H4 (cell line): ENCODE measurements at places on chromosomes 4 and X.

GRCh38 chr4:57163530-57164459, 53.6 kb upstream of the IGFBP7 start:
- DNase-seq: peak; percentile 82

- no peak for DNase-seq
Observed at GRCh38 chr4:55547918-55548317, 1.2 kb upstream of the CLOCK start.

GRCh38 chr4:83582289-83582785, 46.4 kb downstream of the GPAT3 start:
- DNase-seq: peak; percentile 88

DNA sequence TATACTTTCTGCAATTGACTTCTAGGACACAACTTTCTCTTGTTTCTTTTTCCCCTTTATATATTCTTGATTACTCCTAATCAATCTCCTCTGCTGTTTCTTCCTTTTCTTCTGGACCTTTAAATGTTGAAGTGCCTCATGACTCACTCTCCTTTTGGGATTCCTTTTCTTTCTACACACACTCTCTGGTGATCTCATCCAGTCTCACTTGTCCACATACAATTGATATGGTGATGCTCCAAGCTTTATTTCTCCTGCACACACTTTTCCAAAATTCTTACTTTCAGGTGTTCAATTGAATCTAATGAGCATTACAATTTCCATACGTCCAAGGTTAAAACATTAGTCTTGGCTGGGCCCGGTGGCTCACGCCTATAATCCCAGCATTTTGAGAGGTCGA, 794.8 kb upstream of the EPHA5 start:
- no peak for DNase-seq

DNA sequence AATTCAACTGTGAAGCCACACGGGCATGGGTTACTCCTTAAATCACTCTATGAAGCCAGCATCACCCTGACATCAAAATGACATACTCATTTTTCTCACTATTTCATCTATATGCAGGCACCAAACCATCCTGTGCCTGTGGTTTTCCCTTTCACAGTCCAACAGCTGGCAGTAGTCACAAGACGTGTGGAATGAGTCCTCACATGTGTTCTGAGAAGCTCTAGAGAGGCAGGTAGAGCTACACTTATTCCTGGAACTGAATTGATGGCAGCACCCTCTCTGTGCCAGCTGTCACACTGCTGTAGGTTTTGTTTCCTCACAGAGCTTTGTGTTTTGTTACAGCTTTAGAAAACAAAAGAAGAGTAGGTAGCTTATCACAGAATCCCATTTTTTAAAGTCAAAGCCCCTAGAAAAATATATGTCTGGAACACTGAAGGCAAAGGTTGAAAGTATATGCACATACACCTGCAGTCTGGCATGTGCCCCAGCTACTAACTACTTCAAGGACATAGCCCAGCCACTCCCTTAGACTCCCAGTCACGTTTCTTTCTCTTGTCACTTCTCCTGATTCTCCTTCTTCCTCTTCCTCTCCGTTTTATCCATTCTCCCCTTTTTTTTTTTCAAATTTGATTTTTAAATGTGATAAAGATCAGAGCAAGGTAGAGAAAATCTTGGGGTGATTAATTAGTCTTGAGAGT, 107.1 kb downstream of the ANXA10 start:
- DNase-seq: no peak

DNA sequence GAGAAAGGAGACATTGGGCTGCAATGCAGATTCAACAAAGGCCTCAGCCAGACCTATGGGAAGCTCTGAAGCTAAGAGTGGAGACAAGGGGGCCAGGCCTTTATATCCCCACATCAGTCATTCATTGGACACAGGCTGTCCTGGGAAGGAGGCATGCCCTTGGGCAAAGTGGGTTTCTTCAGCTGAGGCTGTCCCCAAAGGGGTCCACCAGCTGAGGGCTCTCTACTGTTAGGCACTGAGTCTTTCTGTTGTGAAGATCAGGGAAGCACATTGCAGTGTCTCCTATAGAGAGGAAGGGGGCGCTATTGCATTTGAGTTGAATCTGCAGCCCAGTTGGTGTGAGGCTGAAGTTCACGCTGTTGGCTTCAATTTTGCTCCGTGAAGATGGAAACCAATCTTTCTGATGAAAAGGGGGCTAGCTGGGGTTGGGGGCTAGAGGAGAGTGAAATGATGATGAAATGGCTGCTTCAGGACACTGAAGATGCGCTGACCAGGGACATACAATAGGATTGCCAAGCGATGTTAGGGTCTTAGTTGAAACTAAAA, 48.0 kb downstream of the SLC25A5 start:
- DNase-seq: peak; percentile 59

- DNase-seq: peak; percentile 31
Observed at GRCh38 chrX:153400146-153401132, 711 bp downstream of the PNMA6E start.

DNA sequence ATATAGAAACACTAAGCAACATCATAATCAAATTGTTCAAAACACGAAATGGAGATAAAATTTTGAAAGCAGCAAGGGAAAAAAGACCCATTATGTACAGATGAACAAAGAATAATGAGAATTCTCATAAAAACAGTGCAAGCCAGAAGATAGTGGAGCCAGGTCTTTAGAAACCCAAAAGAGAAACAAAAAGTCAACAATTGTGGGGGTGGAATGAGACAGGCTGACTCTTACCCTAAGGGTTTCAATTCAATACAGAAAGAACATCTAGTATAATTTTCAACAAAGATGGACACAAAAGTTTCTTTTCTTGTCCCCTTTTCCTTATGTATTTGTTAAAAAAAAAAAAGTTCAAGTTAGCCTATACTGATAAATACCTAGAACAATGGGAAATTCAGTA, 34.0 kb upstream of the MAGEB2 start:
- no peak for DNase-seq

DNA sequence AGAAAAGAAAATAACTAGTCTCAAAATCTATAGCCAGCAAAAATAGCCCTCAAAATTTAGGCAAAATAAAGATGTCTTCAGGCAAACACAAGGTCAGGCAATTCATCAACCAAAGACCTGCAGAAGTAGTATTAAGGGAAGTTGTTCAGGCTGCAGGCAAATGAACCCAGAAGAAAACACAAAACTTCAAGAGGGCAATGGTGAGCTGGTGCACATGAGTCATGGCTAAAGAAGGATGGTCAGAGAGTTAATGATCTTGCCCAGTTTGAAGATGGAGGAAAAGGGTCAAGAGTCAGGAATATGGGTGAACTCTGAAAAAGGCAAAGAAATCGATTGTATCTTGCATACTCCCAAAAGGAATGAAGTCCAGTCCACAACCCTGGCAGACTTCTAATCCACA, 83.1 kb upstream of the FAT4 start:
- DNase-seq: no peak

DNA sequence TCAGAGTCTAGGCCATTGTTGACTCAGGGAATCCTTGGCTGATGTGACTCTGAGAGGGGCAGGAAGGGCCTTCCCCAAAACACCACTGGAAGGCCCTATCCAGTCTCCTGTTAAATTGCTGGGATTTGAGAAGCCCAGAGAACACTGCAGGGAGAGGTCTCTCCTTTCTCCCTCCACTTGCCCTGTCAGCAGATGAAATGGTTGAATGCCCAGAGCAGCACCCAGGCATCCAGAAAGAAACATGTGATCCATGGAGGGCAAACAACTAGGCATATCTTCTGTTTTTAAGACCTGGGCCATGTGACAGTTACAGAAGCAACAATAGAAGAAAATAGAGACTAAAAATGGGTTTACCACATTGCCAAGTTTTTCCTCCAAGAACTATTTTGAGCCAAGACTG, 291.1 kb downstream of the QDPR start:
- DNase-seq: no peak

- DNase-seq: peak; percentile 63
Observed at GRCh38 chr4:120829113-120829831, 93.3 kb downstream of the PRDM5 start.

GRCh38 chr4:151304755-151305154, 20.6 kb downstream of the SH3D19 start:
- DNase-seq: peak; percentile 24

DNA sequence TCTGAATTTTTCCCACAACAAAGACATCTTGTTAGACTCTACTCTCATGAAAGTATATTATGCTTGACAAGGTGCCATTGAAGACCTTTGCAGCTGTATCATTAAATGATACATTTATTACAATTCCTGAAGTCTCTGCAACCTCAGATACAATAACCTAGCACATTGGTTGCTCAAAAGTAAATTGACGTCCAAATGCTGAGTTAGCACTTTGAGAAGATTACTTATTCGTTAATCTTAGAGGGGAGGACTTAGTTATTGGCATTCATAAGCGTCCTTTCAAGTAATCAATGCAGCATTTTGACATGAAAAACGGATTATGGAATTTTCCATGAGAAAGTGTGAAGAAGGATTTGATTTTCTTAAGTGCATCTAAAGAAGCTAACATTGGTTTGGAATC, 151.6 kb downstream of the ARSF start:
- no peak for DNase-seq

GRCh38 chr4:717601-718320, 12.1 kb downstream of the PCGF3 start:
- DNase-seq: no peak

- no peak for DNase-seq
Observed at GRCh38 chr4:170805352-170805751, 715.6 kb upstream of the AADAT start.

DNA sequence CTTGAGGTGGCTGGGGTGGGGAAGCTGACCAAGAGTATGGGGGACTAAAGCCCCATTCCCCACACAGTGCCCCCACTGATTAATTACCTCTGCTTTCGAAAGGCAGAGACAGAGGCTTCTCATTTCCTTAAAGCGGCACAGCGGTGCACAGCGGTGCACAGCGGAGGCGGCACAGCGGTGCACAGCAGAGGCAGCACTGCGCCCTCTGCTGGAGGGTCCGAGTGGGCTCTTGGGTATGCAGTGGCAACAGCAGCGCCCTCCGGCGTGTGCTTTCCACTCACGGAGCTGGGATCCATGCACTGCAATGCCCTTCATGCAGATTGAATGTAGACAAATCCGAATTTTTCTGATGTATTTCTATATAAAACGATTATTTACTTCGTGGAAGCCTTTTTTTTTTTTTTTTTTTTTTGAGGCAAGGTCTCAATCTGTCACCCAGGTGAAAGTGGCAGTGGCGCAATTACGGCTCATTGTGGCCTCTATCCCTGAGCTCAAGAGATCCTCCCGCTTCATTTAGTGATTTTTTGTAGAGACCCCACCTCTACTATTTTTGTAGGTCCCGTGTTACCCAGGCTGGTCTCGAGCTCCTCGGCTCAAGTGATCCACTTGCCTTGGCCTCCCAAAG, 19.7 kb upstream of the PRPS2 start:
- peak; percentile 9 for DNase-seq

GRCh38 chrX:86104526-86104925, 43.7 kb upstream of the DACH2 start:
- DNase-seq: no peak

DNA sequence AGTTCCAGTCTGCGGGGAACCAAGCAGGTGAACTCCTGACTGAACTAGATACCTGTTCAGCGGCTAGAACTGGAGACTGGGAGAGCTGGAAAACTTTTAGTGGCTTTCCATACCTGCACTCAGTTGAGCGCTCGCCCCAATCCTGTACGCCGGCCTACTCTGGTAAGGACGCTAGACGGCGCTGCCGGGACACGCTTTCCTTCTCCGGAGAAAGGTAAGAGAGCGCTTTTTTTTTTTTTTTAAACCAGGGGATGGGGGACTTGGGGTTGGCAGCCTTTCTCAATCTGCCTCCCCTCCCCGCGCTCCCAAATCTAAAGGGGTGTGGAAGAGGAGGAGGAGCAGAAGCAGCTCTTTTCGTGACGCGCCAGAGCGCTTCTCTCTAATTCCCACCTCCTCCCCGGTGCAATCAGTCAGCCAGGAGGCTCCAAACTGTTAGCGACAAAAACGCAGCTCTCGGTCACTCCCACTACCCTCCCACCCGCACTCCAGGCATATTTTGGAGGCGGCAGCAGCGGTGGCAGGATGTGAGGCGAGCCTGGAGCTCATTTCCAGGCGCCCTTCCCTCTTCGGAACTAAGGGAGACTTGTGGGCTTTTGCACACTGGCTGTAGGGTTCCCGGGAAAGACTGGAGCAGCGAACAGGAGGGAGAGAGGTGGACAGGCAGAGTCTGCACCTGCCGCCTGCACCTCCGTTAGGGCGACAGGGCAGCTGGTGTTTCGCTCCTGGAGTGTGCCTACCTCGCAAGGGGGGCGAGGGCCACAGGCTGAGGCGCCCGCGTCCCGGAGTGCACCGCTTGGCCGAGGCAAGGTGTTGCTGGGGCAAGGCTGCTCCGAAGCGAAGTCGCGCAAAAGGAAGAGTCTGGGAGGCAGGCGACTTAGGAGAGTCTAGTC, at the start of gene IL1RAPL2:
Gene IL1RAPL2 (plus strand): TSS at position 409 of the 890 bp plus-strand sequence.
- peak; percentile 26 for DNase-seq

GRCh38 chrX:70301716-70302115, 11.8 kb downstream of the KIF4A start:
- no peak for DNase-seq

- DNase-seq: peak; percentile 93
Observed at GRCh38 chr4:180695851-180696250, 1547.4 kb upstream of the TENM3 start.

DNA sequence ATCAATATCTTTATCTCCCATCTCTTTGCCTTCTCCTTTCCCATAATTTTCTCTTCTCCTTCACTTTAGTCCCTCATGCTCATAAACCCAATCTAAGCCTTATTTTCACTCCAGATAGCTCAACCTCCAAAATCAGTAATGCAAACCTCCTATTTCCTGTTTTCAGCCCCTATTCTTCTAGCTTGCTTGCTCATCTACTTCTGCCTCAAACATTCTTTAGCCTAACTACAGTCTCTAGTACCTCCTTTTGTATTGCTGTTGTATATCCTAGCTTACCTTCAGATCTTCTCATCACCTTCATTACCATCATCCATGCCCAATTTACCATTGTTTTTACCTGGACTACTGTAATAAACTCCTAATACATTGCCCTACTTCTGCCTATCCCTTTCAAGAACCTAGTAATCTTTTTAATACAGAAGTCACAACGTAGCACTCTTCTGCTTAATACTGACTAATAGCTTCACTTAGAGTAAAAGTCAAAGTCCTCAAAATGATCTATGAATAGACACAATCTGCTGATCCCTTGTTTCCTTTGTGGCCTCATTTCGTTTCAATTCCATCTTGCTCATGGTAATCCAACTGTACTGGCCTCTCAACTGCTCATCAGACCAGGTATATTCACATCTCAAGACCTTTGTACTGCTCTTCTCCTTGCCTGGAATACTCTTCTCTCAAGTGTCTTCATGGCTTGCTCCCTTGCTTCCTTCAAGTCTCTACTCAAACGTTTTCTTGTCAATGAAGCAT, 123.4 kb downstream of the FAM13A start:
- DNase-seq: no peak

DNA sequence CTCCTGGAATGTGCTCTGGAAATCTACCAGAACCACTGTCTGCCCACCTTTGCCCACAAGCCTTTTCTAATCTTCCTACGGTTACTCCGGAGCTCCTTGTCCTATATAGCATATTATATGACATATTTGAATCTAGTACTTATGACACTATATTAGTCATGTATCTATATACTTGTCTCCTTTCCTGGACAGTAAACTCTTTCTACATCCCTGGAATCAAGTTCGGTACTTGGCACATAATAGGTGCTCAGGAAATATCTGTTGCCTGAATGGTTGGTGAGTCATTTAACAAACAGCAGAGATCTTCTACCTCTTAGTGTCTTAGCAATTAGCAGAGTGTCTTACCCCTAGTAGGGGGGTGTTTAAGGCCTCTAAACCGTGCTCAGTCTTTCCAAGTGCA, 123.6 kb downstream of the RELL1 start:
- no peak for DNase-seq
